ENCODE measurements at places on chromosomes 2 and 18.
A peak's percentile ranks its signal among the peaks of the same experiment; 100 is the strongest.

DNA sequence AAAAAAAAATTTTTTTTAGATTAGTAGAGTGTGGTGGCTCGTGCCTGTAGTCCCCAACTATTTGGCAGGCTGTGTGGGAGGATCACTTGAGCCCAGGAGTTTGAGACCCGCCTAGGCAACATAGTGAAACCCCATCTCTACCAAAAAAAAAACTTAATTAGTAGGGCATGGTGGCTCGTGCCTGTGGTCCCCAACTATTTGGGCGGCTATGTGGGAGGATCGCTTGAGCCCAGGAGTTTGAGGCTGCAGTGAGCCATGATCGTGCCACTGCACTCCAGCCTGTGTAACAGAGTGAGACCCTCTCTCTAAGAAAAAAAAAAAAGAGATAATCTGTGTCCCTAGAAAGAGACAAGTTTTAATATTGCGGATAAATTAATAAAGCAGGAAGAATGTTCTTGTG is 8.8 kb downstream of the GPR55 start:
- H3K27ac ChIP-seq: no peak overlapping the region
- no peak overlapping the region for H3K4me3 ChIP-seq

DNA sequence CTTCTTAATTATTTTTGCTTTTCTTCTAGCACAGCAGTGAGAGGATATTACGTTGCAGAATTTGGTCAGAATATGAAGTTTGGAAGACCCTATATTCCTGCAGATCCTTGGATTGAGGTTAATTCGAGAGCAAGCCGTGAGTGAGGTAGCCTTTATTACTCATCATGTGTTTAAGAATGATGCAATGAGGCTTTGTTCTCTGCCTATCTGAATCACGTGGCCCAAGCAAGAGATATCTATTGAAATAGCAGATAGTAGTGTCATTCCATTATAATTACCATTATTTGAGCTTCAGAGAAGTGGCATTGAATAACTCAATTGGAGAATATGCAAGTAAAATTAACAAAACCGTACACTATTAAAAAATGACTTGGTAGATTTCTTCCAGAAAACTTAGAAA is 641.1 kb downstream of the TMEM182 start:
- no peaks in the 10 kb centered on the region for H3K36me3 ChIP-seq
- no peaks in the 10 kb centered on the region for H3K27me3 ChIP-seq
- no peaks in the 10 kb centered on the region for H3K4me1 ChIP-seq
- H3K4me3 ChIP-seq: no peak overlapping the region

DNA sequence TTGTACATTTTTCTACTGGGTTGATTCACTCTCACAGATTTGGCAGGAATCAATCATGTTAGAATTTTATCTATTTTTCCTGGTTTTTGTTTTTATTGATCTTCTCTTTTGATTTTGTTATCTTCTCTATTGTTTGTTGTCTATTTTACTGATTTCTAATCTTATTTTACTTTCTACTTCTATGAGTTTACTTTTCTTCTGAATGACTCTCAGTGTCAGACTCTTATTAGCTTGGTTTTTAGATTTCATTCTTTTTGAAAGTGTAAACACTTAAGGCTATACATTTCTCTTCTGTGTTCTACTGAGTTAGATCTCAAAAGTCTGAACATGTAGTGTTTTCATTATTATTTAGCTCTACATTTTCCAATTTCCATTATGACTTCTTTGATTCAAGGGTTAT is 47.1 kb downstream of the THOC1 start:
- no peak overlapping the region for H3K4me3 ChIP-seq
- peaks cover 15% of the 10 kb centered on the region for H3K4me1 ChIP-seq
- H3K27me3 ChIP-seq: no peaks in the 10 kb centered on the region

DNA sequence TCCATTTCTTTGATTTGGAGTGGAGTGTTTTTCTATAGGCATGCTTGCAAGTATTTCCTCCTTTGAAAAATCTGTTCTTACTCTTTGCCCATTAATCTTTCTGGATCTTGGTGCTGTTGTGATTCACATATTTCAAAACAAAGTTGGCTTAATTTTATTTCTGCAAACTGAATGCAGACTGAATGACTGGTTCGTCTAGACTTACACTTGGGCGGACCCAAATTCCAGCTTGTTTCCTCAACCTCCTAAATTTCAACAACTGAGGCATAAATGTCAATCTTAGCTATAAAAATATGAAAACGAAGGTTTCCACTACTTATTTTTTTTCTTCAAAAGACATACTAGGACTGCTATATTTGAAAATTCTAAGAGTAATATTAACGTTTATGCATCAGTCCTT is 59.0 kb downstream of the ANKRD44 start:
- H3K4me3 ChIP-seq: no peak overlapping the region
- H3K4me1 ChIP-seq: no peaks in the 10 kb centered on the region
- no peak overlapping the region for H3K27ac ChIP-seq
- no peaks in the 10 kb centered on the region for H3K36me3 ChIP-seq
- H3K27me3 ChIP-seq: no peaks in the 10 kb centered on the region

DNA sequence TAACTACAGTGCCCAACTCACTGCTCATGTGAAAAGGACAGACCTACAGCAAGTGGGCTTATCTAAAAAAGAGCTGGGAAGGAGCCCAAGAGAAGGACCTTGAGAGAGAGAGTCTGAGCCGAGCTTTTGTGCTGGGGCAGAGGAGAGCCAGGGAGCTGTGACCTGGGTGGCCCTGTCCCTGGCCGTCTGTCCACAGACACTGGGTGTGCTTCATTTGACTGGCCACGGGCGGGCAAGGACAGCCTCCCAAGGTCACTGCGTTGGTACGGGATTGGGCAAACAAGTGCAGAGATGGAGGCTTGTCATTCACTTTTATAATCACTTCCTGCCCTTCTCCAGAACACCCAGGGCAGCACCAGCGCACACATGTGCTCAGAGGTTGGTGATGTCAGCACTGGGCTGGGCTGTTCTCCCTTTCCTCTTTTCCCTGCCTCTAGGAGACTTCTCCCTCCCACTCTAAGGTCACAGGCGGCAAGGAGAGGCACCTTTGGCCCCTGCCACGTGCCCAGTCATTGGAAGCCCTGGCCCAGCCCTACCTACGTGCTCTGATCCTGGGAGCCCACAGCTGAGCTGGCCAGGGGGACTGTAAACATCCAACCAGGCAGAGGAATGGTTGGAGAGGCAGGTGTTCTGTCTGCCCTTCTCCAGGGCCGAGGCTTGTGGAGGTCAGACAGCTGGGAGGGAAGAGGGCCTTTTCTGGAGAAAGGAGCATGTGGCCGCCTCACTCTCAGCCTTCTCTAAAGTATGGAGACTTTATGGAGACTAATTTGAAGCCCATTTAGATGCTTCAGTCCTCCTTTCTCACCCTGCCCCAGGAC is 6.4 kb upstream of the PSD4 start:
- no peak for DNase-seq
- H3K27ac ChIP-seq: no peak overlapping the region
- peaks cover 9% of the 10 kb centered on the region for H3K36me3 ChIP-seq
- no peaks in the 10 kb centered on the region for H3K27me3 ChIP-seq
- peaks cover 25% of the 10 kb centered on the region for H3K4me1 ChIP-seq
- H3K4me3 ChIP-seq: no peak overlapping the region

DNA sequence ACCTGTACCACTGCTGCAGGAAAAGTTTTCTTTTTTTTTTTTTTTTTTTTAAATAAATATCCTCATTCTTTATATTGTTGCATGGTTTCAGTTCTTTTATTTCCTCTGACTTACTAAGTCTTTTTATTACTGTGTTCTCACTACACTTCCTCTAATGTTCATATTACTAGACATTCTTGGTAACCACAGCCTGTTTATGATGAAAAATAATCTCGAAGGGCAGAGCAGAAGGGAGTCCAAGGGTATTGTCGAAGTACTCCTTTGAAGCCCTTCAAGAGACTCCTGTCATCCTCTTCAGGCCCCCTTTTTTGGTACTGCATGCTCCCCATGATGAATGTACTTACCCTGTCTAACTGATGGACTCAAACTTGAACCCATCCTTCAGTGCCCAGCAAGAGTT is 61.2 kb downstream of the RND3 start:
- H3K27me3 ChIP-seq: no peaks in the 10 kb centered on the region
- no peak overlapping the region for H3K27ac ChIP-seq

GRCh38 chr18:48942554-48943261 is 8.1 kb downstream of the SMAD7 start:
- peak; percentile 90 for DNase-seq
- H3K27ac ChIP-seq: peak overlapping the region; percentile 64
- peaks cover 96% of the 10 kb centered on the region for H3K4me1 ChIP-seq
- no peaks in the 10 kb centered on the region for H3K27me3 ChIP-seq
- peak overlapping the region; percentile 51 for H3K4me3 ChIP-seq
- peaks cover 78% of the 10 kb centered on the region for H3K36me3 ChIP-seq

GRCh38 chr2:51595836-51596235 is 563.9 kb upstream of the NRXN1 start:
- no peaks in the 10 kb centered on the region for H3K36me3 ChIP-seq
- H3K27ac ChIP-seq: no peak overlapping the region
- H3K27me3 ChIP-seq: no peaks in the 10 kb centered on the region
- H3K4me1 ChIP-seq: no peaks in the 10 kb centered on the region
- DNase-seq: no peak

DNA sequence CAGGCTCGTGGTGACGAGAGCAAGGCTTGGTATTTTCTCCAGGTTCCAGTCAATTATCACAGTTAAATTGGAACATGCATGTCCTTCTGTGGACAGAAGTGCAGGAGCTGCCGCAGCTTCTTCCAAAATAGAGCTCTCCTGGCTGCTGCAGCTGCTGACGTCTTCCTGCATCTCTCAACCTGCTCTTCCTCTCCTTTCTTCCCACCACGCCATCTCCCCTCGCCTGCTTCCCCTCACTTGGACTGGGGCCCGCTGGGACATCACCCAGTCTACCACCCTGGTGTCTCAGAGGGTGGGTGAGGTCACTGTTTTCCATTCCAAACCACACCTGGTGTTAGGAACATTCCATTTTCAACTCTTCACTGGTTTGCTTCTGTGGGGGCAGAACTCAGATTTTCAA is 41.4 kb downstream of the SPP2 start:
- peak overlapping the region; percentile 53 for H3K4me3 ChIP-seq
- peak; percentile 54 for DNase-seq
- peak overlapping the region; percentile 92 for H3K27ac ChIP-seq

DNA sequence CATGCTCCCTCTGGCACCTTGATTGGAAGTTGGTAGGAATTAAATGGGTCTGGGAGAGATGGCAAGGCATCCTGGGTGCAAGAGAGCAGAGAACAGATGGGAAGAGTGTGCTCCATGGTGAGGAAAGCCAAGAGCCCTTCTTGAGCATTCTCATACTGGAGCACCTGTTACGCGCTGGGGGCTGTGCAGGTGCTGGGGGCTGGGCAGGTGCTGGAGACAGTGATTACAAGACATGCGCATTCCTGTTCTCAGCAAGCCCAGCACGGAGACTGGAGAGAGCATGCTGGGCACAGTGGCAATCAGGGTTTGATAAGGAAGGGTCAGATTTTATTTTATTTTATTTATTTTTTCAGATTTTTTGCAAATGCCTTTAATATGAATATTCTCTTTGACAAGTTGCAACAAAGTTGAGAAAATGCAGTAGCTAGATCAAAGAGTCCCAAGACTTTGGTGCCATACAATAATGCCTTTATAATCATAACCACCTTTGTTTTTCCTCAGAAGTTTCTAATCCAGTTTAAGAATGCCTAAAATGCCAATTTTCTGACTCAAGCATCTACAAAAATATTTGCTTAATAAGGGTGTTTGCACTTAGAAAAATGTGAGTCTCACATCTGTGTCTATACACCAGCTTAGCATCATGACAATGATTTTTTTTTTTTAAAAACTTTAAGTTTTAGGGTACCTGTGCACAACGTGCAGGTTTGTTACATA is 193.3 kb downstream of the RNF152 start:
- no peak overlapping the region for H3K4me3 ChIP-seq
- no peaks in the 10 kb centered on the region for H3K4me1 ChIP-seq
- no peaks in the 10 kb centered on the region for H3K36me3 ChIP-seq
- no peak overlapping the region for H3K27ac ChIP-seq
- no peak for DNase-seq

GRCh38 chr2:210315015-210315788 is at the start of gene MYL1:
Gene MYL1 (minus strand): TSS chr2:210315174. CDS start chr2:210315042, 132 bp downstream.
- no peak within 1 kb of the TSS for H3K4me3 ChIP-seq
- H3K27me3 ChIP-seq: no peaks in the 10 kb centered on the region
- no peaks in the 10 kb centered on the region for H3K4me1 ChIP-seq
- no peak within 1 kb of the TSS for H3K27ac ChIP-seq

DNA sequence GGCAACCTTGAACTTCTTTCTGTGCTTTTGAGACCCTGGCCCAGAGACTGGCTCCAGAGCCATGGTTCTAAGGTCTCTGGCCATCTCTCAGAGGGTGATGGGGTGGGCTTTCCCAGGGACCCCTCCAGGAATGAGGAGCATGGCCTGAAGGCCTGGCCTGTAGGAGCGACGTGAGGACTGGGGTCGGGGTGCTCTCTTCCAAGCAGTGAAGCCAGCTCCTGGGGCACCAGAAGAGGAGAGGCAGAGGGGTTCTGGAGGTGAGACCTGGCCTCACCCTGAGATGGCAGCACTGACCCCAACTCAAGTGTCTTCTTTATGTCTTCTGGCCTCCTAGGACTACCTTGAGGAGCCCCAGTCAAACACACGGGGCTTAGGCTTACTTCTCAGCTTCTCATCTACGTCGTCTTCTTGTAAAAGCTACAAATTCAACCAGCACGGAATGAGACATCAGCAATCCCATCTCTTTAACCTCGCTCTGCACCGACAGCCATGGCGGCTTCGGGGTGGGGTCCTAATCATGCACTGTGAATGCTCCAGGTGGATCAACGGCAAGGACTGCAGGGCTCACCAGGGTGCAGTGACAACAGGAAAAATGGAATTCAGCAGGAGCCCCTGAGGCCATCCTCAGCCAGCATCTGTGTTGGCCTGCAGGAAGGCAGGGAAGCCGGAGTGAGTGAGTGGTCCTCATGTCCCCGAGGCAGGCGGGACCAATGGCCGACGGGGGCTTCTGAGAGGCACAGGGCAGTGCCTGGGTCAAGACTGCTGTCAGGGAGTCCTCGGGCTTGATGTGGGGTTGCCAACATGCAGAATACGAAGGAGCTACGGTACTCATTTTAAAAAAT is 214.1 kb downstream of the HDAC4 start:
- DNase-seq: no peak
- H3K4me3 ChIP-seq: no peak overlapping the region
- H3K4me1 ChIP-seq: no peaks in the 10 kb centered on the region
- H3K27me3 ChIP-seq: no peaks in the 10 kb centered on the region

GRCh38 chr2:42224422-42225067 is 55.4 kb downstream of the EML4 start:
- no peaks in the 10 kb centered on the region for H3K27me3 ChIP-seq
- DNase-seq: no peak
- H3K27ac ChIP-seq: no peak overlapping the region
- no peak overlapping the region for H3K4me3 ChIP-seq
- H3K4me1 ChIP-seq: peaks cover 22% of the 10 kb centered on the region

Data from Calu3 (cell line).